ENCODE measurements at places on chromosomes 7 and 10. TPM values are rescaled to one million over a fixed set of nuclear protein-coding genes. Genes with fewer than 3 reads are reported as not detected.

The CPED1 gene
- 30.4 TPM for total RNA-seq

The WEE2 gene
- not detected for total RNA-seq

The CALN1 gene
- under 0.01 TPM for total RNA-seq

The HOXA7 gene
- 4.2 TPM for total RNA-seq

The TMEM176B gene
- not detected for total RNA-seq

The PKD2L1 gene
- total RNA-seq: not detected

The FZD8 gene
- total RNA-seq: 0.84 TPM

The CLRN3 gene
- total RNA-seq: not detected

The TUBB8 gene
- not detected for total RNA-seq

The SYCE1 gene
- not detected for total RNA-seq

The MACC1 gene
- total RNA-seq: under 0.01 TPM

The HIP1 gene
- total RNA-seq: 14.0 TPM

The C10orf53 gene
- not detected for total RNA-seq
